ENCODE measurements at places on chromosomes 4 and X.

DNA sequence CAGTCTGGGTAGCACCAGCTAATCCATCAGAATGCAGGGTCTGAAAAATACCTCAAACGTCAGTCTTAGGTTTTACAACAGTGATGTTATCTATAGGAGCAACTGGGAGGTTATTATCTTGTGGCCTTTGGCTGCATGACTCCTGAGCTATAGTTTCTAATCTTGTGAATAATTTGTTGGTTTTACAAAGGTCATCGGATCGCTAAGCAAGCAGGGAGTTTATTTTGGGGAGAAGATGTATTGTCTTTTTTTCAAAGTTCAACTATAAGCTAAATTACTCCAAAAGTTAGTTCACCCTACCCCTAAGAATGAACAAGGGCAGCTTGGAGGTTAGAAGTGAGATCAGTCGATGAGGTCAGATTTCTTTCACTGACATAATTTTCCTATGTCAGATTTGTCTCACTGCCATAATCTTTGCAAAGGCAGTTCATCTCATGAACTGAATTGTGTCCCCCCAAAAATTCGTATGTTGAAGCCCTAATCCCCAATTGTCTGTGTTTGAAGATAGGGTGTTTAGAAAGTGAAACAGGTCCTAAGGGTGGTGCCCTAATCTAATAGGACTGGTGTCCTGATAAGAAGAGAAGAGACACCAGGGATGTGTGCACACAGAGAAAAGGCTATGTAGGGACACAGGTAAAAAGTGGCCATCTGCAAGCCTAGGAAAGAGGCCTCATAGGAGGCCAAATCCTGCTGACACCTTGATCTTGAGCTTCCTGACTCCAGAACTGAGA is 175.8 kb upstream of the GALNT7 start:
- H3K4me3 ChIP-seq: no peak overlapping the region
- no peak overlapping the region for H3K27ac ChIP-seq
- H3K36me3 ChIP-seq: no peaks in the 10 kb centered on the region
- H3K27me3 ChIP-seq: 0 out of 2 replicates have a peak, but pooled peaks cover 2% of the 10 kb centered on the region
- H3K4me1 ChIP-seq: no peaks in the 10 kb centered on the region

- H3K4me3 ChIP-seq: no peak overlapping the region
- no peak for DNase-seq
- H3K27me3 ChIP-seq: no peaks in the 10 kb centered on the region
- H3K4me1 ChIP-seq: no peaks in the 10 kb centered on the region
- H3K36me3 ChIP-seq: no peaks in the 10 kb centered on the region
- H3K27ac ChIP-seq: no peak overlapping the region
These were observed 22.8 kb downstream of the GPRIN3 start for GRCh38 chr4:89284828-89285227.

DNA sequence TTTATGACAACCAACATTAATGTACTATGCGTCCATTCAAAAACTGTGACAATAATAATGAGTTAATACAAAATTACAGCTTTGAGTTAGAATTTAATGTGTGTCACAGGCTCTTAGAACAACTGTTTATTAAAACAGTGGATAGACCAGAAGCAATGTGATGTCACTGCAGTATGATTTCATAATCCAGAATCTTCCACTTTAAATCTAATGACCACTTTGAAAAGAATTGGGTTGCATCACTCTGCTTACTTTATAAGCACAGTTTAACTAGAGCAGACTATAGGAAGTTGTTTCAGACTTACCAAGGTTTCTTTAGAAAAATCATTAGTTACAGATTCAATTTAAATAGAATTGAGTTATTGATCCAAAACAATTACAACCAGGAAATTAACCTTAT is 758.5 kb downstream of the KCTD8 start:
- DNase-seq: no peak
- no peaks in the 10 kb centered on the region for H3K27me3 ChIP-seq
- no peak overlapping the region for H3K4me3 ChIP-seq
- H3K27ac ChIP-seq: no peak overlapping the region
- no peaks in the 10 kb centered on the region for H3K36me3 ChIP-seq

- no peak overlapping the region for H3K27ac ChIP-seq
- no peak overlapping the region for H3K4me3 ChIP-seq
- no peaks in the 10 kb centered on the region for H3K36me3 ChIP-seq
- no peak for DNase-seq
- H3K27me3 ChIP-seq: no peaks in the 10 kb centered on the region
These were observed 133.5 kb upstream of the NUDT6 start for GRCh38 chr4:123055943-123056342.

GRCh38 chrX:132834741-132835140 is 123.7 kb downstream of the HS6ST2 start:
- no peak overlapping the region for H3K4me3 ChIP-seq
- no peak for DNase-seq
- H3K36me3 ChIP-seq: no peaks in the 10 kb centered on the region
- no peak overlapping the region for H3K27ac ChIP-seq
- no peaks in the 10 kb centered on the region for H3K4me1 ChIP-seq
- H3K27me3 ChIP-seq: no peaks in the 10 kb centered on the region

- peak; percentile 9 for DNase-seq
- H3K4me3 ChIP-seq: peak overlapping the region; percentile 65
- no peak overlapping the region for H3K27ac ChIP-seq
- H3K36me3 ChIP-seq: no peaks in the 10 kb centered on the region
- H3K27me3 ChIP-seq: no peaks in the 10 kb centered on the region
These were observed 796 bp upstream of the ZNF141 start for GRCh38 chr4:336893-337142.

DNA sequence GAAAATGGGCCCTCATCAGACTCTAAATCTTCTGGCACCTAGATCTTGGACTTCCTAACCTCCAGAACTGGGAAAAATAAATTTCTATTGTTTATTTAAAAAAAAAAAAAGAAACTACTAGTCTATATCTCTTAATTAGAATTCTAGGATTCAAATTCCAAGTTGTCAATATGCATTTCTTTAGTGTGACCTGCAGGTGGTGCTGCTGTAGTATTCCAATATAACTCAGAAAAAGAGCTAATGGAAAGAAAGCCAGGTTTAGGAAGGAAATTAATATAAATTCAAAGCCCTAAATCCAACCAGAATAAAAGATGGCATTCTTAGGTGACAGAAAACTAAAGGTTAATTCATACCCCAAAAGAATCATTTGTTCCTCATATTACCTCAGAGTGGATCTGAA is 80.0 kb upstream of the NALF2 start:
- no peak overlapping the region for H3K27ac ChIP-seq
- H3K27me3 ChIP-seq: no peaks in the 10 kb centered on the region
- no peak for DNase-seq
- no peak overlapping the region for H3K4me3 ChIP-seq

Measured in iPS DF 6.9 (cell line).